ENCODE measurements at places on chromosomes 6 and 20.

DNA sequence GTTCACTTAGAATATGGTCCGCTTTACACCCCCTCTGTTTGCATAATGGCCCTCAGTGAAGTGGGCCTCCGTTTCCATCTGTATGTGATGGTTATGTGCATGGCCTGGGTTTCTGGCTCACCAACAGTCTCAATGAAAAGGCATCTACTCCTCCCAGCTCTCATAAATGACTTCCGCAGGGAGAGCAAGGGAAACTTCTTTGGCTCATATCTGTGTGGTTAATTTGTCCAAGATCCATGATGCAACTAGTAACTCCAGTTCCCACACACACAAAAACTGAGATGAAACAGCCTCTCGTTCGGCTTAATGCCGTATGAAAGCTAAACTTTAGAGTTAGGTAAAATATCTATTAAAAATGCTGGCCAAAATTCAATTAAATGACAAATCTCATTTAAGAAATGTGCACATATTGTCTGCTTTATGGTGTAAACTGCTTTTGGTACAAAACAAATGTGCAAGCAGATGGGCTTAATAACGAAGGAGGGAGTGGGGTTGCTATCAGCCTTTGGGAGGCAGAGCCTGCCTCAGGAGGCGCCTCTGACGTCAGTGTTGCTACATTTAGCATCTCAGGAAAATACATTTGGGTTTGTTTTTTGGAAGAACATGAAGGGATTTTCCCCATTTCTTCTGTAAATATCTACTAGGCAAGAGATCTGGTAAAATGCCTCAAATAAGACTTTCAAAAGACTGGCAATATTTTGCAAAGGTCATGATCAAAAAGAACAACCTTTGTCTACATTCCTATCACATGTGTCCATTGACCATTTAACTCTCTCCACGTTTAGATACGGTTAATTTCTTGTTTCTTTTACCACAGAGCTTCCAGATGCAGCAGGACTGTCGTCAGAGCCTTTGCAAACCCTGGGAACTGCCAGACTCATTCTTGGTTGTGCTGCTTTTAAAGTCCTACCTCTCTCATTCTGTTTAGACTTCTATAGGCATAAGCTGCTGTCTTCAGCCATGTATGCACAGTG is 96.8 kb downstream of the ARMC2 start:
- DNase-seq = no peak
- no peak overlapping the region for H3K4me3 ChIP-seq
- H3K36me3 ChIP-seq = no peaks in the 10 kb centered on the region
- no peaks in the 10 kb centered on the region for H3K27me3 ChIP-seq

GRCh38 chr6:84556541-84557335 is 207.7 kb downstream of the TBX18 start:
- DNase-seq = no peak
- no peak overlapping the region for H3K27ac ChIP-seq
- no peaks in the 10 kb centered on the region for H3K4me1 ChIP-seq
- H3K36me3 ChIP-seq = no peaks in the 10 kb centered on the region
- no peaks in the 10 kb centered on the region for H3K27me3 ChIP-seq
- no peak overlapping the region for H3K4me3 ChIP-seq

GRCh38 chr6:83505356-83505755 is 7.0 kb upstream of the PRSS35 start:
- H3K4me3 ChIP-seq = no peak overlapping the region
- no peak overlapping the region for H3K27ac ChIP-seq
- peaks cover 3% of the 10 kb centered on the region for H3K27me3 ChIP-seq
- no peak for DNase-seq

DNA sequence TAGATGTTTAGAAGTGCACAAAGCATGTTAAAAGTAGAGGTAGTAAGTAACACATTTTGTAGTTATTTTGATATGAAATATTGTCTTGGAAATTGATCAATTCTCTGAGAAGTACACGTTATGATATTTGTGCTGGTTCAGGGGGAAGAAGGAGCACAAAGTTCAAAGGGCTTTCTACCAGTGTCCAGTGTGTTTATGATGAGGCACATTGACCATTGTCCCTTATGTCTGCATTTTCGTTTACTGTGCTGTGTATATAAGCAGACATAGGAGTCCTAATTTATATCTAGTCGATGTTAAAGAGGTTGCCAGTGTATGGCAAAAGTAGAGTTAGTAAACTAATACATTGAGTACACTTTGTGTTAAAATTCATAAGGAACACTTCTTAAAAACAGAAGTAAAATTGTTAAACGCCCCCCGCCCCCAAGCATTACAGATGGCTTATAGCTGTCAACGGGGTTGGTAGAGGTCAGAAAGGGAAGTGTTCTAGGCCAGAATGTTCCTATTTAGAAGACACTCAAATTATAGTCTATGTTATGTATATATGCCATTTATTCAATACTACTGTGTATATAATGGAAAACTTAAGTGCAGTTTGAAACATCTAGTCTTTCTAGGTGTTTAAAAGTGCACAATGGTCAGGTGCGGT is 13.3 kb upstream of the HMGN4 start:
- no peaks in the 10 kb centered on the region for H3K27me3 ChIP-seq
- H3K36me3 ChIP-seq = no peaks in the 10 kb centered on the region
- H3K4me3 ChIP-seq = no peak overlapping the region

DNA sequence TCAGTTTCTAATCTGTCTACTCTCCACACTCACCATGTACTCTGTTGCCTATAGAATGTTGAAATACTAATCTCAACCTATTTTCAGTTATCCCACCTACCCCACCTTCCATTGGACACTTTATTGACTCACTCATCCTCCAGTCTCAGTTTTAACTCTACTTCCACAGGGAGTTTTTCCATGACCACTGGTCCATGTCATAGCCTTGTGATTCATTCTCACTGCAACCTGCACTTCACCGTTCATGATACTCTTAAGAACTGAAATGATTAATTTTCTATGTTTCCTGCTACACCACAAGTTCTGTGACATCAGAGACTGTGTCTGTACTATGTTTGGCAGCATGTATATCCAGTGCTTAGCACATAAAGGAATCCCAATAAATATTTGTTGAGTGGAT is 122.8 kb upstream of the HSF2 start:
- H3K36me3 ChIP-seq = no peaks in the 10 kb centered on the region
- DNase-seq = no peak
- H3K27ac ChIP-seq = no peak overlapping the region

All from CD14-positive monocyte (primary cell).